ENCODE measurements at places on chromosomes 4 and X. TPM values are rescaled to one million over a fixed set of nuclear protein-coding genes. Genes with fewer than 3 reads are reported as not detected.

DNA sequence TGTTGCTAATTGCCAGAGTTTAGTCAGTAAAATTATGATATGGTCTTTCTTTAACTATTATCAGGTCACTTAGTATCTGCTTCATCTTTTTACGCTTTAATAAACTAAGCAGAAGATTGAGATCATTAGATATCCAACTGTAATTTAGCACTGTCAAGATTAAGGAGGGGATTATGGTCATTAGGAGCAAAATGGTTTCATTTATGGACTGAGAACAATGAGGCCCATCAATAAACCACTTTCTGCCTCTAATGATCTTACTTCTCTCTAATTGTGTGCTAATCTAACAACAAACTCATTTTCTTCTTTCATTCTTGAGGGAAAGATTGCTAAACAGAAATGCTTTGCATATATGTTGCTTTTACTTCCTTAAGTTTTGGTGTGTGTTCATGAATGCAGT lies 340.4 kb downstream of the RPA4 start:
- no peak for DNase-seq

DNA sequence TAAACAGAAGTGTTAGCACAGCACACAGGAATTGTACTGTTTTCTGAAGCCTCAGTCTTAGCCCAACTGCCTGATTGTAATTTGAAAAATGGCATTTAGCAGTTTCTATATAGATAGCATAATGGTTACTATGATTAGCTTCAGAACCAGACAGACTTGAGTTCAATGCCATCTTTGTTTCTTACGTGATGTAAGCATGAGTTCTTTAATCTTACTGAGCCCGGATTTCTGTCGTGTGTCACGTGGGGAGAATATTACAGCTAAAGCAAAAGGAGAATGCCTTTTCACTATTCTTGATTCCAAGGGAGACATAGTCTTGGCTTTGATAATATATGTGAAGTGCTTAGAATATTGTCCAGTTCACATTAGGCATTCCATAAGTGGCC lies 407.3 kb downstream of the STIM2 start:
- no peak for DNase-seq

GRCh38 chrX:45324941-45325340 lies 124.3 kb upstream of the DIPK2B start:
- peak; percentile 10 for DNase-seq

Gene CFI
- 5.4 TPM for polyA plus RNA-seq

DNA sequence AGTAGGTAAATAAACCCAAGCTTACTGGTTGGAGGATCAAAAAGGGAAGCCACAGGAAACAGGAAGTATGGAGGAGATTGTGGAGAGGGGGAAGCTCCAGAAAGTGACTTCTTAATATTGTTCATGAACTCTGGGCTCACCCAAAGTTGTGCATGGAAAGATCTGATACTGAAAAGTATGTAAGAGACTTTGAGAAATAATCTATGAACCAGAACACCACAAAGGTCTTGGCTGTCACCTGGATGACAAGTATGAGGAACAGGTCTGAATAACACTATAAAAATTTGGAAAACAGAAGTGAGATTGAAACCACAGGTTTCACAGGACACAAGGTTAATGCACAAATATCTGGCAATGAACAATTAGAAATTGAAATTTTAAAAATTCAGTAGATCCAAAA lies 567.4 kb downstream of the INPP4B start:
- DNase-seq = no peak

Measured in muscle of back (tissue), 13 donors.